Epithelial cell of prostate (primary cell): ENCODE measurements at places on chromosomes 6 and 20.

GRCh38 chr6:16849280-16849987 lies 88.2 kb upstream of the ATXN1 start:
- peak; percentile 18 for DNase-seq

- DNase-seq, result no peak
Observed at GRCh38 chr6:12028213-12028612, 16.1 kb downstream of the HIVEP1 start.

DNA sequence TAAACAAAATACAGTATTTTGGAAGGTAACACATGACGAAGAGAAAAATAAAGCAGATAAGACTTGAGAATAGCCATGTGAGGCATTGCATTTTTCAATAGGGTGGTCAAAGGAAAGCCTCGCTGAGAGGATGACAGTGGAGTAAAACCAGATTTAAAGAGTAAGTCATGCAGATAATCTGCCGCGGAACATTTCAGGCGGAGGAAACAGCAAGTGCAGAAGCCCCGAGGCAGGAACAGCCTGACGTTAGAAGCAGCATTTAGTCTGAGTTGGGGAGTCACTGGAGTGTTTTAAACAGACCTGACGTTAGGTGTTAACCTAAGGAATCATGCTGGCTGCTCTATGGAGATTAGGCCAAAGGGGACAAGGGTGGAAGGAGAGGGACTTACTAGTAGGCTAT lies 65.0 kb upstream of the VSTM2L start:
- DNase-seq, result no peak

- no peak for DNase-seq
Observed at GRCh38 chr6:164996838-164997237, 312.6 kb downstream of the C6orf118 start.

DNA sequence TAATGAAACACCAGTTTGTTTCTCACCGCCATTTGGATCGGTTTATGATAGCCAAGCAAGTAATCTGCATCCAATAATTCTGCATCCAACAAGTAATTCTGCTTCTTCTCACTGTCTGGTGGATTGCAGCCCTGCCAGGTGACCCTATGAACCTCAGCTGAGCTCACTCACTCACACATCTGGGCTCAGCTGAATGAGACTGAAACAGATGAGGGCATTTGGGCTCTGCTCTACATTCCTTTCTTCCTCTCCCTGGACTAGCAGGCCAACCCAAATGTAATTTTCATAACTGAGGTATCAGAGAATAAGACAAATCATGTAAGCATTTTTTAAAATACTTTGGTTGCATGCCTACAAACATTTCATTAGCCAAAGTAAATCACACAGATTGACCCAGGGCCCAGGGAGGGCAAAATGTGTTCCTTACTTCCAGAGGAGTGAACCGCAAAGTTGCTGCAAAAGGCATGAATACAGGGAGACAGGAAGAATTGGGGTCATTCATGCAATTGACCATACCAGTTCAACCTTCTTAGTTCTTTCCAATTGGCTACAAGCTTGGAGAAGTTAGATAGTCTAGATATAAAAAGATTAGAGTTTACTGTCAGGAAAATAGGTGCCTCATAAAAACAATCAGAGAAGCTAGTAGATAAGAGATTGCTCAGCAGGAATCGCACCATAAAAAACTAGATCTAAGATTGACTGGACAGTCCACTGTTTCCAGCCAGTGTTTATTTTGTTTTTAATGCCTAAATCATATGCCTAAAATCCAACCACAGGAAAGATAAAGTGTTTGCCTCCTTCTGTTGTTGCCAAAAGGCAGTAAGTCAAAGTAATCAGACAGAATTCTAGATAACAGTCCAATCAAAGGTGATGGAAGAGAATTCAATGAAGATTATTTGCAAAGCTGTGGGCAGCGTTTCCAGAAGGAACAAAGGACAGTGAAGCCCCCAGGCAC lies 43.7 kb downstream of the CBLN4 start:
- DNase-seq, result no peak

DNA sequence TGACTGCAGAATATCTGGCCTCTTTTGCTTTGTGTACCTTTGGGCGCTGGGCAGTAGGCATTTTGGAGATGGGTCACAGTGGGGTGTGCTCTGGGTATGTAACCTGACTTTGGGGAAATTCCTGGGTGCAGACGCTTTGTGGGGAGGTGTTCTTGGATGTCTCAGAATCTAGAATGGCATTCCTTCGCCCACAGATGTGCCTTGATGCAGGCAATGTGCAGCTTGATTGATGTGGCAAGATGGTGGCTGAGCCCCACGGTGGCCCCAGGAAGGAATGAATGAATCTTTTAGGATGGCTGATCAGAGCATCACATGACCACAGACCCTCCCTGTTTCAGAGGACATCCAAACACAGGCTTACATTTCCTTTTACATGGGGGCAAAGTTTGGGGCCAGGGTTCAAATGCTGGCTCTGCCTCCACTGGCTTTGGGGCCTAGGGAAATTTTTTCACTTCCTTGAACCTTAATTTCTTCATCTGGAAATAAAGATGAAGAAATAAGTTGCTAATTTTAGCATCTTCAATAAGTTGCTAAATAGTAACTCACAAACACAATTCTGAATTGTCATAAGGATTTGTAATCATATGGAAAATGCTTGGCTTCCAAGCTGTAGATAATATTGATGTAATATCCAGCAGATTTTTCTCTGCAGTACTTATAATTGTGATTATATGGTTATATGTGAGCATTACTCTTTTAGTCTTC lies 5.6 kb downstream of the PPP1R16B start:
- DNase-seq, result no peak

DNA sequence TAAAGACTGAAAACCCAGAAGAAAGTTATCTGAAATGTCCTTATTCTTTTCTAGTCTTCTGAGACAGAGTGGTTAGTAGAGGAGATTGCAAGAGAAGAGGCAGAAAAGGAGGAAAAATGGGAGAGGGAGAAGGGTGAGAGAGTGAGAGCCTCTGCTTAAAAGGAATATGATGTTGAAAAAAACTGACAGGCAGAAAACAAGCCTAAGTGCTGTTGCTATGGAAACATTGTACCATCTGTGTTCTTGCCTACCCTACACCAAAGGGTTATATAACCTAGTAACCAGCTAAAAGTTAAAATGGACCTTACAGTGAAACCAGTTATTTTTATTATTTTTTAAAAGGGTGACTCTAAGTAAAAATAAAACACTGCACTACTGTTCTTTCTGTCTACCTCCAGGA lies 28.3 kb upstream of the SH3BGRL2 start:
- no peak for DNase-seq

DNA sequence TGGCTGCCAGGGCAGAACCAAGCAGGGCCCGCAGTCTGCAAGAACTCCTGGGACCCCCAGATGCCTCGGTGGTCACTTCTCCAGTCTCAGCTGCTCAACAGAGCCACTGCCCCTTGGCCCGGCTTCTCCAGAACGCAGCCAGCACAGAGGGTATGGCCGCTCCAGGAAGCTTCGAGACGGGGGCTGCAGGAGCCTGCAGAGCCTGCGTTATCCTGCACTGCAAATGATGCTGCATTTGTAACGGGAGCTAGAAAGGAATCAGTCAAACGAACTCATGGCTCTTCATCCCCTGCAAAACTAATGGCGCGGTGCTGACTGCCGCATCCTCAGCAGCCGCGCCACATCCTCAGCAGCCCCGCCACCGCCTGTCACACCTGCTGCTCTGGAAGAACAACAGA lies 254.9 kb downstream of the TAF4 start:
- no peak for DNase-seq

- DNase-seq, result no peak
Observed at GRCh38 chr6:36556281-36556680, 9.0 kb upstream of the STK38 start.

- DNase-seq, result no peak
Observed at GRCh38 chr6:125747589-125748405, 1.6 kb upstream of the HEY2 start.
